ENCODE measurements at places on chromosomes 5 and 9.

GRCh38 chr5:37722236-37723161 lies 117.3 kb downstream of the GDNF start:
- peak; percentile 13 for DNase-seq

DNA sequence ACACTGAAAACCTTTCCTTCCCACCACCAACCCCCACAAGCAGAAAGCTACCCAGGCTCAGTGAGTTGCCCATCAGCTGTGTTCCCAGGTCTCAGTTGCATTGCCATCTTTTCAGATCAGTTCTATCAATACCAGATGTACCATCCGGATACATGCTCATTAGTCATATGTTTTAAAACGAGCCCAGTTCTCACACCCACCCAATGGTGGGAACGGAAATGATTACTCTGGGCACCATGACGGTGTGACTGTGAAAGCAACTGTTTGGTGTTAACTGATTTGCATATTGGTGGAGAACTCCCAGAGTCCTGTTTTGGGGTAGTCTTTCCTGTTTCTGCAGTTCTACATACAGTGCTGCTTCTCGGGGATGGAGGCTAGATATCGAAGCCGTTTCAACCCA lies 212.3 kb downstream of the TRIM36 start:
- DNase-seq = no peak

DNA sequence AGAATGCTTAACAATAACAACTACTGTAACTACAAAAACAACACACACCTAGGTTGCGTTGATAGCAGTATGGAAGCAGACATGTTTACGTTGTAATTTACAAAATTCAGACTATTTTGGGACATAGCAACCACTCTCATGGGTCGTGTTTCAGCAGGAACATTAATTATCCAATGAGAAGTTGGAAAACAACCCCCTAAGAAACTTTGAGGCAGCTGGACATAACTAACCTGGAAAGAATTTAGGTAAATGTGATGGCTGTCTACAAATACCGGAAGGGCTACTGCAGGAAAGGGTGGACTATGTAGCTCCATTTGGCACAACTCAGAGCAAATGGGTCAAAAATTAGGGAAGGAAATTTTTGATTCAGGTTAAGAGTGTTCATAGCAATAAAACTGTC lies 409.3 kb downstream of the ADGRV1 start:
- DNase-seq = no peak

- DNase-seq = peak; percentile 70
Measured at GRCh38 chr9:125477089-125477544, 215.5 kb downstream of the GAPVD1 start.

DNA sequence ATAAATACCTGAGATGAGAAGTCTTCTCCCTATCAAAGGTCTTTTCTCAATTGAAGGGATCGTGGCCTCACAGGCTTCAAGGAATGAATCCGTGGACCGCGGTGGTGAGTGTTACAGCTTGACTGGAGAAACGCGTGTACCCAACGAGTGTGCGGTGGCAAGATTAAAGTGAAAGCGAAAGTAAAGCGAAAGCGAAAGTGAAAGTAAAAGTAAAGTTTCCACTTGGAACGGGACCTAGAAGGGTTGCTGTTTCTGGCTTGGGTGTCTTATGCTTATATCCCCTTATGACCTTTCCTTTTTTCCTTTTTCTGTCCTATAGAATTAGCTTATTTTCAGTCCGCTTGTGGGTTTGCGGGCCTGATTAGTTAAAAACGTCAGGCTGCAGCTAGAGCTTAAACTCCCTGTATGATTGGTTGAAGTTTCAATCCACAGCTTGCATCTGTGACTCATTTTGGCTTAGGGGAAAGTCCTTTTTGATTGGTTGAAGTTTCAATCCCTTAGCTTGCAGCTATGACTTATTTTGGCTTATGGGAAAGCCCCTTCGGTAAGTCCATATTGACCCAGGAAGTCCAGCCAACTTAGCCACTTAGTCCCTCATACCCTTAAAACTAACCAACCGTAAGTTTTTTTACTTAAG lies 924.3 kb upstream of the CDH10 start:
- DNase-seq = no peak

DNA sequence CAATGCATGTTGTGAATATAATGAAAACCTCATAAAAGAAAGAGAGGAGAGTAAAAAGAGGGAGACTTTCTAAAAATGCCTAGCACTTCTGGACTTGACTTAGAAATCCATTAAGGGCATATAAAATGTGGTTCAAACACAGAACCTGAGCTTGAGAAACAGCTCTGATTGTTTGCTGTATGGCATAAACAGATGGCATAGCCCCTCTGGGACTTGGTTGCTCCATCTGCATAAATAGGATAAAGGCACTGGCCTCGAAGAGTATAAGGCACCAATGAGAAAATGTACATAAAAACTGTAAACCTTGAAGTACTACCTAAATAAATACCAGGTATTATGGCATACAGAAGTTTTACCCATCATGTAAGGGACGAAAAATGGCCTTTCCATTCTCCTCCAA lies 23.8 kb downstream of the MRPS27 start:
- DNase-seq = no peak

- DNase-seq = no peak
Measured at GRCh38 chr5:158058208-158059120, 199.5 kb upstream of the CLINT1 start.

DNA sequence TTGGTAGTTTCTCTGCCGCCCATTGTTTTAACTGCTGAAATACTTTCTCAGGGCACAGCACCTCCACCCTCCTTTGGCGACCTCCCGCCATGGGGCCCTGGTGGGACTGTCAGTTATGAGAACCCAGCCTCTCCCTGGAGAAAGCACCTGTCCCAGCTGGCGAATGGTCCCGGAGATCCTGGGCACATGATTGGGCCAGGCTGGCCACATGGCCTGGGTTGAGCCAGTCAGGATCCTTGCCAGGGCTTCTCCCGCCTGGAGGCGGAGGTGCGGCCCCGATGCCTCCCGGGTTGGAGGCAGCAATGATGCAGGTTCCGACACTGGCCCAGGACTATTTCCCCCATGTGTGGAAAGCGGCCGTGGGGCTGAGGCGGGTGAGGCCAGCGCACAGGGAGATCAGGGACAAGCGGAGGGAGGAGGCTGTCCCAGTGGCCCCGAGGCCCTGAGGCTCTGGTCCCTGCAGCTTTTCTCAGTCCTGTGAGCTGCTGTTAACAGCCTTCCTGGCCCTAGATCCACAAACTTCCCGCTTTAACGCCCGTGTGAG lies 13.6 kb downstream of the UNC5A start:
- DNase-seq = no peak

- DNase-seq = no peak
Measured at GRCh38 chr5:162407614-162408013, 340.0 kb downstream of the GABRG2 start.

DNA sequence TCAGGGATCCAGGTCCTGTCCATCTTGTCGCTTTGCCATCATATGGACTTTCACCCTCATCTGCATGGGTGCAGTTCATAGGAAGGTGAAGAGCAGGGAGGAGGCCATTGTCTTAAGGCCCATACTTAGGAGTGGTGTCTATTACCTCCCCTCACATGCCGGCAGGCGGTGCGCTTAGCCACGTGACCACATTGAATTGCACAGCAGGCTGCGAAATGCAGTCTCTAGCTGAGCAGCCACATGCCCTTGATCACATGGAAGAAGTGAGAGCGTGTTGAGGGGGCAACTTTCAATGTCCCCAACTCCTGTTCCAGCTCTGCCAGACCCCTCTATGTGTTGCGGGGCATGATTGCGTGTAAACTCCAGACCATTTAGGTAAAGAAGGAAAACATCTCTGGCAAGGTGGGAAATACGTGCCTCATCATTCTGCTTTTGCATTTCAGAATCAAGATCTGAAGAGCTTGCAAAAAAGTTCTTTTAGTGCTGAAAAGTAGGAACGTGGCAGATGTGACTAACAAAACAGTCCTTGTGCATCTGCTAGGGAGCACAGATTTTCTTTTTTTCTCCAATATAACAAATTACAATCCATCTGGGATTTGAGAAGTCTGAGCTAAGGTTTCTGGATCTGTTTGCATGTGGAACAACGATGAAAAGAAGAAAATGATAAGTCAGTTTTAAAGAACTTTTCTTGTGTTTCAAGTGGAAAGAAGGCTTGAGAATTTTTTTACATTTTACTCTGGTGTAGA lies 34.4 kb downstream of the ROPN1L start:
- no peak for DNase-seq

- no peak for DNase-seq
Measured at GRCh38 chr5:148912714-148913398, 86.4 kb downstream of the ADRB2 start.

DNA sequence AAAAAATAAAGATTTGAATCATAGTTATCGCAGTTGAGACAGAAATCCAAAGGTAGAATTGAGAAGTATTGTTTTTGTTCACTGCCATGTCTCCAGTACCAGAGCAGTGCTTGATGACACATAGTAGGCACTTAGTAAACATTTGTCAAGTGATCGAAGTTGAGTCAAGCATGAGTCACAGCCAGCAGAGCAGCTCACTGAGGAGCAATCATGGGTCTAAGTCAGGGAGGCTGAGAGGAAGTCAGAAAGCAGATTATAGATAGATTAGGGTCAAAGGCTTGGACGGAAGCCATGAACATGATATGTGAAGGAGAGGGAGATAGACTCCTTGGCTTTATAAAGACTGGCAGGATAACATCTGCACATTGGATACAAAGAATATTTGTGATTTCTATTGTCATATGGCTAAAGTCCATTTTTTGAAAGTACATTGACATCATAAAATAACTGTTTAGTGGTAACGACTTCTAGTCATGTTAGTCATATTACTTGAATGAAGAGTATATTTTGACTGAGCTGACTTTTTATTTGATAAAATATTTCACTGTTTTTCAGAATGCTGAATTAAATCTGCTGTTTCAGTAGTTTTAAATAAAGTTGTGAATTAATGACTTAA lies 168.5 kb downstream of the RAB3C start:
- peak; percentile 74 for DNase-seq

GRCh38 chr5:109921735-109922380 lies 232.1 kb downstream of the MAN2A1 start:
- DNase-seq = no peak

- DNase-seq = peak; percentile 21
Measured at GRCh38 chr5:75364571-75365280, 27.7 kb downstream of the HMGCR start.

- DNase-seq = no peak
Measured at GRCh38 chr5:61081741-61082140, 80.5 kb downstream of the SMIM15 start.

DNA sequence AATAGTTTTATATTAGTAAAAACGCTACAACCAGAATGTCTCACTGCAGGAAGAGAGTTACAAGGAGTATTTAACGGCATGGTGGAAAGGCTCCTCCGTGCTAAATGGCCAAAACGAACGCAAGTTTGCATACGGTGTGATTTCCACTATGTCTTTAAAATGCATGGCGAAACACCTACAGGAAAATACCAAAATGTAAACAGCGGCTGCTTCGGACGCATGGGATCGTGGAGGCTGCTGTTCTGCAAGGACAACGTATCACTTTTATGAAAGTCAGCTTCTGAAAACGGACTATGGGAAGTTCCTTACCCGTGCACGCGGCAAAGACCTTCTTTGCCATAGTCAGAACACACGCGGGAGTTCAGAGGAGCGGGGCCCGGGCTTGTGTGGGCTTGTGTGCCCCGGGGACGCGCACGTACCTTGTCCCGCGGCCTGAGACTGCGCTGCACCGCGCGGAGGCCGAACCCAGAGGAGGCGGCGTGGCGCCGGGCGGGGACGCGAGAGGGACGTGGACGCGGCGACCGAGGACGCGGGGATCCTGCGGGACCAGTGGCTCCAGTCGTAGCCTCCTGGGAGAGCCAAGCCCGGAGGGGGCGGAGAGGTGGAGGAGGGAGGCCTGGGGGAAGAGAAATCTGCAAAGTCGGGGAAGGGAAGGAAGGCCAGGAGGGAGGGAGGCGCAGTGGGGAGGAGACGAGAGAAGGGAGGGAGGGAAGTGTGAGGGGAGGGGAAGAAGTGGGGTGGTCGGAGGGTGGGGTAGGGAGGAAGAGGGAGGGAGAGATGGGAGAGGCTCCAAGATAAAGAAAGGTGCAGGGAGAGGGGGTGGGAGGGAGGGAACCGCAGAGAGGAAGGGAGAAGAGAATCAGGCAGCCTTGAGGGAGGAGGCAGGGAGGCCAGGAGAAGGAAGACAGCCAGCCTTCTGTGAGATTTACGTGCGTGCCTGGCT lies at the start of gene CMBL:
Gene CMBL, minus strand, starts transcription at position 697 of the 943 bp plus-strand sequence. CDS start 17,140 bp downstream, outside the sequence.
- peak; percentile 76 for DNase-seq

DNA sequence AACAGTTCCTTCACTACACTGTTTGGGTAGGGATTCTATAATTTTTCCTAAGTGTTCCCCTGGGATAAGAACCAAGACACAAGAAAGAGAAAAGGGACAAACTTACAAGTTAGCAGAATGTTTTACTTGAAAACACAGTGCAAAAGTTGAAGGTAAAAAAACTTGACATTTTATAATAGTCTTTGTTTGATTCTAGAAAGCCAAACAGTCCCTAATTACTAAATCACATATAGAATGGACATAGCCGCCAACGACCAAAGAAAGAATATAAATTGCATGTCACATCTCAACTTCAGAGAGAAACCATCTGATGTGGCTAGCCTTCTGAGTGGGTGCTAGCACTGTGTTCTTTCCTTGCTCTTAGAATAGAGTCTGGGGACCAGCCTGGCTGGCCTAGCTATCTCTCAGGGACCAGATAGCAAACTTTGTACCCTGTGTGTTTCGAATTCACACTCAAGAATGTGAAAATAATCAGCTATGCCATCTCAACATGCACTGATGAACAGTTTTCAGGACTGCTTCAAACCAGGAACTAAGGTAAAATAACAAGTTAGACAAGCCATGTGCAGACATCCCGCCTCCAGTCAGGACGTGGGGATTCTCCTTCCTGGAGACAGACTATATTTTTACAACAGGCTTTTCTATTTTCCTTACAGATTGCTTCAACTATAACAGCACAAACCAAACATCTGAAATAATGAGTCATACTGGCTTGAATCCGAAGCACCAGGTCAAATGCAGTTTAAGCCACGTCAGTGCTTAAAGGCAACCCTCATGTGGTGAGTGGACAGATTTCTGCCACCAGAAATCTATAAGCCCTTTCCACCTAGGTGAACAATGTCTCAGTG lies 53.7 kb downstream of the LHFPL2 start:
- DNase-seq = no peak

DNA sequence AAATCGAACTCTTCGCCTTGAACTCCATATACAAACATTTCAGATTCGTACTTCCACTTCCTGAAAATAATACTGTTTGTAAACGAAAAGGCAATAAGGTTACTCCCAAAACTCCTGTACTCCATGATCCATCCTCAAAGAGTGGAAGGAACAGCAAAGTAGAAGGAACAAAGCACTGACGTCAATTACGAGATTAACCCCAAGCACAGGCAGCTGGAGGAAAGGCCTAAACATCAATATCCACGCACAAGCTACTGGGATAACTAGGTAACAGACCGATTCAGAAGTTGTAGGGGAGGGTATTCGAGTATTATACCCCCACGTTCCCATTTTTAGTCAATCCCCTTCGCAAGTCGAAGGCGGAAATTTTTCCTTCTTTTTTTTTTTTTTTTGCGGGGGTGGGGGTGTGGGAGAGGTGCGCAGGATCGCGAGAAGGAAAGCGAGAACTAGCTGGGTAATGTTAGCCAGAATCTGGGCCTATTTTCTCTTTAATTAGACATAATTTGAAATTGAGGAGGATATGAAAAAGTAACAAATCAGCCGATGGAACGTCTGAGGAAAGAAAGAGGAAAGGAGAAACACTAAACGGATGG lies 909 bp downstream of the AFF4 start:
- peak; percentile 51 for DNase-seq
